ENCODE measurements at places on chromosomes 7 and 10. TPM values are rescaled to one million over a fixed set of nuclear protein-coding genes. Genes with fewer than 3 reads are reported as not detected.

DNA sequence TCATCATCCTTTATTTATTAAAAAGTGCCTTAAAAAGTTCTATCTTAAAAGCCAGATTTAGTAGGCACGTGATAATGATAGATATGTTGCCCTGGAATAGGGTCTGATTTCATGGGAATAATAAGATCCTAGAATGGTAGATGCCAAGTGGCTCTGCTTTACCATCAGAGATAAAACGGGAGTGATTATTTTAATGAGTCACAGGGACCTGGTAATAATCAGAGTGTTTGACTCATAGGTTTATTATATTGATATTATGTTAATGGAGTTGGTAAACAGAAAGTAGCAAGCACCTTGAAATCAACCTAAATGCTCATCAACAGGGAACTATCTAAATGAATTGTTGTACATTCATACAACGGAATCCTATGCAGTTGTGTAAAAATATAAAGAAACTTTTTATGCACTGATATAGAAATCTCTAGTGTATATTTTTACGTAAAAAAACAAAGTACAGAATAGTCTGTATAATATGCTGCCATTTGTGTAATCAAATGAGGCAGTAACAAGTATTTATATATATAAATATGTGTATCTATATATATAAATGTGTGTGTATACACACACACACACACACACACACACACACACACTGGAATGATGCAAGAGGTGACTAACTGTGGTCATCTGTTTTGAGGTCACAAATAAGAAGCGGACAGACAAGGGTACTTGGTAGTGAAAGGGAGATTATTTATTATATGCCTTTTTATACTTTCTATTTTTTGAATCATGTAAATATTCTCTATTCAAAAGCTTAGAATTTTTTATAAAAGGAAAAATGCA is 78.6 kb upstream of the DYNC1I1 start:
- DNase-seq: no peak

TEX47 gene
- not detected for polyA plus RNA-seq

DNA sequence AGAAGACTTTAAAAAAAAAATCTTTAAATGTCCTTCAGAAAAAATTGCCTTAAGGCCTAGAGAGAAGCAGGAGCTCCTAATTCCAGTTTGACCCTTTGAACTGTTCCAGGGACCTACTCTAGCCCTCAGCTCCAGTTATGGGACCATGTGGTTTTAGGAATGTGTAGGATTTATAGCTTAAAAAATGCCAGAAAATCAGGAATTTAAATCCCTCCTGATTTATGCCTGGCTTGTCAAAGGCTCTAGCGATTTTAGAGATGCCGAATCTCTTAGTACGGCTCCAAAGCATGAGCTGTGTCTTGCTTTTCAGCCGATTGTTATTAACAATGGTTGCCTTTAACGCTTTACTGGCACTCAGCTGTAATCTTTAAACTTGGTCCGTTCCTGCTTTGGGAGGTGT is 130.6 kb upstream of the NPVF start:
- peak; percentile 83 for DNase-seq

GRCh38 chr7:100360135-100360854 is 2.4 kb downstream of the PILRB start:
- no peak for DNase-seq

TEX36 gene
- polyA plus RNA-seq: not detected

- no peak for DNase-seq
Observed at GRCh38 chr10:87674943-87675342, 15.3 kb downstream of the PAPSS2 start.

Measured in kidney (tissue), 22 donors.